ENCODE measurements at places on chromosomes 3 and 15.
A peak's percentile ranks its signal among the peaks of the same experiment; 100 is the strongest.

GRCh38 chr3:86056962-86057361 lies 934.0 kb downstream of the VGLL3 start:
- no peak for DNase-seq

DNA sequence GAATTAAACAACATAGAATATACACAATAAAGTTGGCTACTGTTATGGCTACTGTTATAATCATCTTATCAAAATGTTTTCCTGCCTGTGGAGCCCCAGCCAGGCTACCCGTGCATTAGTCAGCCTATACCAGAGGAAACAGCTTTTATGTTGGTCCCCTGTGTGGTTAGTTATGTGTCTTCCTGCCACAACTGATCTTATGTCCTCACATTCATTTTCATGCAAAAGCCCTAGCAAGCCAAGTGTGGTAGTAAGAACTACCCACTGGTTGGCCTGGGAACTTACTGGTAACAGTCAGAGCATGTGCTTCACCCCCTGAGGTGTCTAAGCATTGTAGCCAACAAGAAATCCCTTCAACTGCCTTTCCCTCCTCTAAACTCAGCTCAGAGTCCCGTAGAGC lies 21.8 kb downstream of the MGLL start:
- peak; percentile 30 for DNase-seq

- DNase-seq: no peak
Observed at GRCh38 chr3:58867621-58868020, 182.2 kb downstream of the CFAP20DC start.

- DNase-seq: no peak
Observed at GRCh38 chr3:72077473-72078259, 292.7 kb upstream of the PROK2 start.

DNA sequence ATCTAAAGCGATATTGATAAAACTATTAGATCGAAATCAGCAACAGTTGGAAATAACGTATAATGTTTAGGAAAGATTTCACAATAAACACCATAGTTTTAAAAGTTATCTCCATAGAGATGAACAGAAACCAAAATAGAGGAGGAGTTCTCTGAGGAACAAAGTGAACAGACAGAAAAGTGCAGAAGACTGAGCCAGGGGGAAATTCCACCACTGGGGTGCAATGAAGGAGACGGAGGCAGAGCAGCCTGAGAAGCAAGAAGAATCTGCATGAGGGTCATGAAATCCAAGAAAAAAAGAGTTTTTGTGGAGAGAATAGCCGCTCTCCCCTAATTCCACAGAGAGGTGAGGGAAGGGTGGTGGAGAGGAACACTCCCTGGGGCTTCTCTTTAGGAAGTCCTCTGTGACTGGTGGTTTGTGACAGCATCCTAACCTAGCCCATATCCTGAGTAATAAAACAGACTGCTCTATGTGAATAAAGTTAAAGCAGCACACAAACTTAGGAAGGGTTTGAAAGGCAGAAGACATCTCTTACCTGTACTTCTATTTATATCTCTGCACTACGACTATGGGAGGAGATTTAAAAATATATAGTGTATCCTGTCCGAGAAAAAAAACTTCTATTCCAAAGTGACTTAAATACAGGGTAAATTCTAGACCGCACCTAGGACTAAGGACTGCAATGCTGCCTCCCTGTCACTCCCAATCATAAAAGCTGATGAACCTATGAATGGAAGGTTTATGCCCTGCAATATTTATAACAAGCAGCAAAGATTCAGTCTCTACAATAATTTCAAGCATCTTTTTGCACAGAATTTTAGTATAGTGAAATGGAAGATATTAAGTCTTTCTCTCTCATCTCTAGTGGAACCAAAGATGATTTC lies 22.9 kb downstream of the ATP8B4 start:
- no peak for DNase-seq

DNA sequence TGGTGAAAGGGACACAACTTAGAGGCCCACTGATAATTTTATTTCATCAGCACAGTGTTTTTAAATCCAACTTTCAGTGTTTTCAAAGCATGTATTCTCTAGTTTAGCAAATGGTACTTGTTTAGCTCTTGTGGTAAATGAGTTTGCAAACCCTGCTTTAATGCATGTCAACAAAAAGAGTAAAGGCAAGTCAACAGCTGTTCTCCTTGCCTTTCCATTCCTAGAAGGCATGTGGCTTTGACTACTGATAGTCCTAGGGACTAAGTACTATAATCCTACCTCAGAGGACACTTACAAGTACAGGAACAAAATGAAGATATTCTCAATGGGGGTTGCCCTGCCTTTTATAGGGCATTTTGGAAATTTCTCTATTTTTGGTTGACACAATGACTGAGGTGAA lies 13.1 kb downstream of the NPTN start:
- DNase-seq: no peak

DNA sequence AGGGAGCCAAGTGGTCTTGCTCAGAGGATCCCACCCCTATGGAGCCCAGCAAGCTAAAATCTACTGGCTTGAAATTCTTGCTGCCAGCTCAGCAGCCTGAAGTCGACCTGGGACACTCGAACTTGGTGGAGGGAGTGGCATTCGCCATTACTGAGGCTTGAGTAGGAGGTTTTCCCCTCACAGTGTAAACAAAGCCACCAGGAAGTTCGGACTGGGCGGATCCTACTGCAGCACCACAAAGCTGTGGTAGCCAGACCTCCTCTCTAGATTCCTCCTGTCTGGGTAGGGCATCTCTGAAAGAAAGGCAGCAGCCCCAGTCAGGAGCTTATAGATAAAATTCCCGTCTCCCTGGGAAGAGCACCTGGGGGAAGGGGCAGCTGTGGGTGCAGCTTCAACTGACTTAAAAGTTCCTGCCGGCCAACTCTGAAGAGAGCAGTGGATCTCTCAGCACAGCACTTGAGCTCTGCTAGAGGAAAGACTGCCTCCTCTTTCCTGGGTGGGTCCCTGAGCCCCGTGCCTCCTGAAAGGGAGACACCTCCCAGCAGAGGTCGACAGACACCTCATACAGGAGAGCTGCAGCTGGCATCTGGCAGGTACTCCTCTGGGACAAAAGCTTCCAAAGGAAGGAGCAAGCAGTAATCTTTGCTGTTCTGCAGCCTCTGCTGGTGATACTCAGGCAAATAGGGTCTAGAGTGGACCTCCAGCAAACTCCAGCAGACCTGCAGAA lies 576.3 kb upstream of the NECTIN3 start:
- DNase-seq: no peak

DNA sequence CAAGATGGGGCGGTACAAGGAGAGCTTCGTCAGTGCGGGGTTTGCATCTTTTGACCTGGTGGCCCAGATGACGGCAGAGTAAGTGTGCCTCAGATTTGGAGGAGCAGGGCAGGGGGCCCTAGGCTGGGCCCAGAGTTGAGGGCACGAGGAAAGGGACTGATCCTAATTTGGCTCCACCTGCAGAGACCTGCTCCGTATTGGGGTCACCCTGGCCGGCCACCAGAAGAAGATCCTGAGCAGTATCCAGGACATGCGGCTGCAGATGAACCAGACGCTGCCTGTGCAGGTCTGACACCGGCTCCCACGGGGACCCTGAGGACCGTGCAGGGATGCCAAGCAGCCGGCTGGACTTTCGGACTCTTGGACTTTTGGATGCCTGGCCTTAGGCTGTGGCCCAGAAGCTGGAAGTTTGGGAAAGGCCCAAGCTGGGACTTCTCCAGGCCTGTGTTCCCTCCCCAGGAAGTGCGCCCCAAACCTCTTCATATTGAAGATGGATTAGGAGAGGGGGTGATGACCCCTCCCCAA lies 19.8 kb downstream of the EPHB3 start:
- no peak for DNase-seq

- peak; percentile 79 for DNase-seq
Observed at GRCh38 chr15:52078876-52079700, 33.5 kb downstream of the BCL2L10 start.

GRCh38 chr15:64813075-64813474 lies 12.4 kb downstream of the PIF1 start:
- no peak for DNase-seq

DNA sequence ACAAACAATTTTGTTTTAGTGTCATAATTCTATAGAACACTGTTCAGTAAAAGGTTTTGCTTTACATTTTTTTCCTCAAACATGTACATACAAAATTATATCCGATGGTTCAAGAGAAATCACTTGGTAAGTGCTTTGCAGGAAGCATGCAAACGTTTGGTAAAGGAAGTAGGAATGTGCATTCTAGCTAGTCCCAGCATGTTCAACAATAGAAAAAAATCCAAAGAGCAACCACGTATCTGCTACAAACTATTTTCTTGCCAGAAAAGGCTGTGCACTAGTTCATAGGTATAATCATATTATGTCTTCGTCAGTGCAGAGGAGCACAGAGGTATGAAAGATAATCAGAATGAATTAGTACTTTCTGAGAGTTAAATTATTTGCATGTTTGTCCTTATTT lies 58.0 kb downstream of the GPR160 start:
- DNase-seq: no peak
